ENCODE measurements at places on chromosomes 12 and 14.

DNA sequence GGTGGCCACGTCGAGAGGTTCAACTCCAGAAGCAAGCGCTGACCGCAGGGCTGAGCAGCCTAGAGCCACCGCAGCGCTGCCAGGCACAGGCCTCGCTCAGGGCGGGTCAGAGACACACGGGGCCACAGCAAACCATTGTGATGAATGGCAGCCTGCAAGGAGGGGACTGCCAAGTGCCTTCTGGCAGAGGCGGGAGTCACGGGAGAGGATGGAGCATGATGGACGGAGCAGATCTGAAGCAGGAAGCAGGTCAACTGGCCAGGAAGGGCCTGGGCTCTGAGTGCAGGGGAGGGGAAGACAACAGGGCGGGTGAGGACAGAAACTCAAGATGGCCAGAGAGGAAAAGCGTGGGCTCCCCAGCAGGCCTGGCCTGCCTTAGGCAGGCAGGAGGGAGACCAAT is 49.8 kb downstream of the CDC42BPB start:
- no peak for DNase-seq

- DNase-seq, result peak; percentile 5
Measured at GRCh38 chr12:84502907-84503787, 409.5 kb downstream of the SLC6A15 start.

- DNase-seq, result no peak
Measured at GRCh38 chr14:101371799-101372793, 189.2 kb upstream of the DIO3 start.

DNA sequence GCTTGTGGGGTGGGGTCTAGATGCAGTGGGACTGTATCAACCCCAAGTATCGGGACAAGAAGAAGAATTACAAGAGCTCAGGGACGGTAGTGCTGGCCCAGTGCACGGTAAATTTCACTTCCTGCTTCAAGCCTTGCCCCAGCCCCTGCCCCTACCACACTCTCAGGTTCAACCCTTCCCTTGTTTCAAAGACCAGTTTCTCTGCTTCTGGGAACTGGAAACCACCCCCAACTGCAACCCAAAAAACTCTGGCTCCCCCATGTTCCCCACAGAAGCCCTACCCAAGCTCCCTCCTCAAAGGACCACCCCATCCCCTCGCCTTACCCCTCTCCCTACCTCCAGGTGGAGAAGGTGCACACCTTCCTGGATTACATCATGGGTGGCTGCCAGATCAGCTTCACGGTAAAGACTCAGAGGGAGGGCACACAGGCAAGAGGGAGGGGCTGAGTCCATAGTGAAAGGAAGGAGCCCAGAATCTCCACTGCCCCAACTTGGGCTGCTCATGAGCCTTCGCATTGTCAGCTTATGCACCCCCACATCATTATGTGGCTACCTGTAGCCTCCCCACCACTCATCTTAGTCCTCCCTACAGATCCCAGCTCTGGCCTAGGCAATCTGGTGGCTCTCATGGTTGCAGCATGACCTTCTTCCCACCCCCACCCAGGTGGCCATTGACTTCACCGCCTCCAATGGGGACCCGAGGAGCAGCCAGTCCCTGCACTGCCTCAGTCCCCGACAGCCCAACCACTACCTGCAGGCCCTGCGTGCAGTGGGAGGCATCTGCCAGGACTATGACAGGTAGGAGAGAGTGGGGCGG is 4.3 kb downstream of the CPNE6 start:
- DNase-seq, result no peak

- no peak for DNase-seq
Measured at GRCh38 chr12:52359621-52360061, 7.6 kb downstream of the KRT85 start.

- DNase-seq, result no peak
Measured at GRCh38 chr14:55146425-55146824, 17.4 kb downstream of the LGALS3 start.

DNA sequence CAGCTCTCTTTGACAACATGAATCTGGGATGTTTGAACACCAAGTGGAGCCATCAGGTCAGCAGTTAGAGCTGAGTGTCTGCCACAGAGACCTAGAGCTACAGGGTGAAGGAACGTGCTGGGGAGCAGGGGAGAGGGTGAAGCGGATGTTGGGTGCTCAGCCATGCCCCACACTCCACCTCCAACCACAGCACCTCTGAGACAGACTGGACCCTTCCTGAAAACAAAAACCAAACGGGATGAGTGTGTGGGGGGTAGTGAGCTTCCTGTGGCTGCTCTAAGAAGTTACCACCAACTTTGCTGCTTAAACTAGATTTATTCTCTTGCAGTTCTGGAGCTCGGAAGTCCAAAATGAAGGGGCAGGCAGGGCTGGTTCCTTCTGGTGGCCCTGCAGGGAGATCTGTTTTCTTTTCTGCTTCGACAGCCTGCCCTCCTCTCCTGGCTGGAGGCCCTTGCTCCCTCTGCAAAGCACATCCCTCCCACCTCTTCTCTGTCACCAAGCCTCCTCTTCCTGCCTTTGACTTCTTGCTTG is 5.6 kb upstream of the GOLGA3 start:
- no peak for DNase-seq

All from CMK (cell line).